ENCODE measurements at places on chromosomes 11 and 22. TPM values are rescaled to one million over a fixed set of nuclear protein-coding genes. Genes with fewer than 3 reads are reported as not detected.

The CNTN5 gene
- not detected for total RNA-seq

The ACTN3 gene
- total RNA-seq, result 0.16 TPM

DNA sequence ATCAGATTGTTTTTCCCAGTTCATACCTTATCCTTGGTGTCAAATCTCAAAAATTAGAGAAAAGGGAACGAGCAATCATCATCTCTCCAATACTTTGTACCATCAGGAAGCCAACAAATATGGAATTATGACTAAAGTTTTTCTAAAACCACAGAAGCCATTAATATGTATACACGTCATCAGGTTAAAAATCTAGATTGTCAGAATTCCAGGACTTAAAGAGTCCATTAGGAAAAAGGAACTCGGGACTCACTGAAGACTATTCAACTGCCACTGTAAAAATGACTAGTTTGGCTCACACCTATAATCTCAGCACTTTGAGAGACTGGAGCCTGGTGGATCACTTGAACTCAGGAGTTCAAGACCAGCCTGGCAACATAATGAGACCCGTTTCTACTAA lies 344.4 kb upstream of the LRRC4C start:
- DNase-seq, result no peak

DNA sequence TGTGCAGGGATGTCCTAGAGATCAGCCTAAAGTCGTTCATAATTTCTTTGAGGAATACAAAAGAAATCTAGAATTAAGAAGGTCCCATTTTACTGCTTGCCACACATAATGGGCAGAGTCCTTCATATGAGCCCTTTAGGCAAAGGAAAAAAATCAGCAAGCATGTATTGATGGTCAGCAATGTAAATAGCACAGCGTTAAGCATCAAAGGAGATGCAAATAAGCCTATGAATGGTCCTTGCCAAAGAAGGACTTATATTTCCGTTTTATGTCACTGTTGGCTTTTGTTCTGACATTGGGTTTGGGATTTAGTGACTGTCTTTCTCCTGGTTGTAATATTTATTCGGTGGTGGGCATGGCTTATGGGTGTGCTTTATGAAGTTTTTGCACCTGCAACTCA lies 69.8 kb downstream of the CD44 start:
- no peak for DNase-seq

DNA sequence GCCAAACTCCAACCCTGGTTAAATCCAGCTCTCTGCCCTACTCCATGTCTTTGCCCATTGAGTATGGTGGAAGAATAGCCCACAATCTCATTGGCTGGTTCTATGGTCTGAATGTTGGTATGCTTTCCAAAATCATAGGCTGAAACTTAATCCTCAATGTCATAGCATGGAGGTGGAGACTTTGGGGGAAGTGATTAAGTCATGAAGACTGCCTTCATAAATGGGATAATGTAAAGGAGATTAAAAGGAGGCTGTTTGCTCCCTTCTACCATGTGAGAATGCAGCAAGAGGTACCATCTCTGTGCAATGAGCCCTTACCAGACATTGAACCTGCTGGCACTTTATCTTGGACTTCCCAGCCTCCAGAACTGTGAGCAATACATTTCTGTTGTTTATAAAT lies 54.4 kb upstream of the FDX1 start:
- DNase-seq, result no peak
